ENCODE measurements at places on chromosomes 5 and 9.

DNA sequence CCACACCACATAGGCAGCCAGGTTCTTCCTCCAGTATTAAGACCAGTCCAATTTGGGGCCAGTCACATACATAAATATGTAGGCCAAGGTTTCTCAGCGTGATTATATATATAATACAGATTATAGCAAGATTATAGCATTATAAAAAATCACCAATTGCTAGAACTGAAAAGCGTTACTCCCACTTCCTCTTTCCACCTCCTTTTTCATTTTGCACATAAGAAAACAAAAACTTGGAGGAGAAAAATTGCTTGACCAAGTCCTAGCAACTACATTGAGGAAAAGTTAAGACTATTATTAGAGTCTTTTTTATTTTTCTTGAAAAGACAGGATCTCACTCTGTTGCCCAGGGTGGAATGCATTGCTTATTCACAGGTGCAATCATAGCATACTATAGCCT, 262.7 kb upstream of the KCNN2 start:
- no peak for DNase-seq

GRCh38 chr5:170280011-170280493, 17.5 kb downstream of the LCP2 start:
- DNase-seq, result no peak

GRCh38 chr9:112558476-112558875, 71.8 kb downstream of the KIAA1958 start:
- no peak for DNase-seq

DNA sequence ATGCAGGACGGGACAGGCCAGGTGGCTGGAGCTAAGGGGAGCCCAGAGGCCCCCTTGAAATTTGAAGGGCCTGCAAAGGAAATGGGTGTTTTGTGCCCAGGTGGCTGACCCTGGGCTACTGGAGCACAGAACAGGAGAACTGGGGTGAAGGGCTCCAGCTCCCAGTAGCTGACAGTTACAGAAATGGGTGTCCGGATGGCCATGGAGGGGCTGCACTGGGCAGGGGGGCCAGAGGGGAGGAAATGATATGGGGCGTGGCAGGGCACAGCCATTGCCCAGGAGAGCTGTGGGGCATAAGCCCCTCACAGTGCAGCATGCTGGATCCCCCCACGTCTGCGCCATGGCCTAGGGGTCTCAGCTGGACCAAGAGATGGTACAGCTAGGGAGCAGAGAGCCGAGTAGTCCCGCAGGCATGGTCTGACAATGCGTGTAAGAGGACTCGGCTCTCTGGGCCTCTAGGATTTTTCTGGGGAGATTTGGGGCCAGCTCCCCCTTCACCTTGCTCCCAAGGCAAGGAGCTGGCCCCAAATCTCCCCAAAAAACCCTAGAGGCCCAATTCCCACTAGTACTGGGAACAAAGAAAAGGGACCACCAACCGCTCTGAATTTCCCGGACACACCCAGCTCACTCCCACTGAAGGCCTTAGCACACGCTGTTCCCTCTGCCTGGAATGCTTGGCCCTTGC, 7.9 kb upstream of the CARD19 start:
- DNase-seq, result no peak

GRCh38 chr5:54415896-54416601, 39.5 kb upstream of the HSPB3 start:
- no peak for DNase-seq

- no peak for DNase-seq
Measured at GRCh38 chr9:93633492-93634221, 57.3 kb downstream of the PHF2 start.

- DNase-seq, result no peak
Measured at GRCh38 chr5:78497573-78498533, 137.4 kb downstream of the SCAMP1 start.

- DNase-seq, result no peak
Measured at GRCh38 chr5:124995421-124995820, 249.0 kb upstream of the ZNF608 start.

- DNase-seq, result no peak
Measured at GRCh38 chr5:56310711-56311204, 77.6 kb upstream of the ANKRD55 start.

GRCh38 chr5:173573126-173573960, 43.1 kb downstream of the BOD1 start:
- peak; percentile 19 for DNase-seq

DNA sequence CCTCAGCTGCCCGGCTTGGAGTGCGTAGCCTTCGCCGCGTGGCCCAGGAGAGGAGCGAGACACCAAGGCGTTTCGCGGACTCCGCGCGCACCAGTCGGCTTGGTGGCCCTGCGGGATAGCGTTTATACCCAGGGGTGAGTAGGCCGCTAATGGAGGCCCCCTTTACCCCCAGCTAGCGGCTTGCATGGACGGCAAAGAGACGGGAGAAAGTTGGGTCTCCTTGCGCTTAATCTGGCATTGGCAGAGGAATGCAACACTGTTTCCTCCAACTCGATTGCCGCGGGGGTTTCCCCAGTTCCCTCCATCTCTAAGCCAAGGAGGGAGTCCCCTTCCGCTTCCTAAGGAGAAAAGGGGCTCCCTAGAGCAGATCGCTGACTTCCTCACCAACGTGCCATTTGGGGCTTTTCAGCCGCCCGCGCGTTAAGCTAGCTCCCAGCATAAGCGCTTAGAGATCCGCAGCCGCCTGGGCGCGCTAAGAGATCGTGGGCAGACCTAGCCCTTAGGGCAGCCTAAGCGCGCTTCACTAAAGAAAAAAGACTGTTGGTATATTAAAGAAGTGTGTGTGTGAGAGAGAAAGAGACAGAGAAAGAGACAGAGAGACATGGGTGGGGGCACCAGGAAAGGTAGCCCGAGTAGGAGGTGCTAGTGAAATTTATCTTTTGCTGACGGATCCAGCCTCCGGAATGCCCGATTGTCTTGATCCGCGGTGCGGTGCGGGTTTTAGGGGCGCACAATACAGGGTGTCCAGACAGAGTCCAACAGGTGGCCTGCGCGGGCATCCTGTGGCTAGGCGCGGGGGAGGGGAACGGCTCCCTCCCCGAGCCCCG, 597.9 kb upstream of the SGCD start:
- peak; percentile 38 for DNase-seq

GRCh38 chr5:137315534-137316345, 183.4 kb downstream of the SPOCK1 start:
- DNase-seq, result no peak

GRCh38 chr5:55232985-55233928, at the start of gene CCNO:
Gene CCNO (minus strand): TSS chr5:55233608. CDS start chr5:55233523, 85 bp downstream.
- peak; percentile 67 for DNase-seq

All from NCI-H1092 treated with DMSO at 0.1 percent for 48 hours (cell line).